Colonic mucosa (tissue), 4 donors: ENCODE measurements at places on chromosomes 1 and 21.

DNA sequence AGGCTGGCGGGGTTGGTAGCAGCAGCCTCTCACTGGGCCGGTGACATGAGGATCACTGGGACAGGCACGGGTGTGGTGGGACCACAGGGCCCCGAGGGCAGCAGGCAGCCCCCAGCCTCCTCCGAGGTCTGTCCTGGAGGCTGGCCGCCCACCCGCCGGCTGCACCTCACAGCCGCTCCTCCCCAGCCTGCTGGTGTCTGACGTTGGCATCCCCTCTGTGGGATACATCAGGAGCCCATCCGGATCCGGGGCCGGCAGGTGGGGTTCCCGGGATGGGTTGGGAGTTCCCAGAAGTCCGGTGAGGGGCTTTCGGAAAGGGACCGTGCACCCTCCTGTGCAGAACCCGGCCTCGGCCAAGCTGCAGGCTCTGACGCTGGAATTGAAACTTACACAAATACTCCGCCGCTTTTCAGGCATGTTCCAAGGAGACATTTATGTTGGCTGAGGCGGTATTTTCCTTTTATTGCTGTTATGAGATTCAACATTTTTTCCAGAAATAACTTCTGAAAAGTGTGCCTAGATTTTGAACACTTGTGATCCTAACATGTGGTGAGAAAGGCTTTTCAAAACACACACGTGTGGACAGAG lies 142.1 kb upstream of the ARHGEF16 start:
- no peak for DNase-seq

DNA sequence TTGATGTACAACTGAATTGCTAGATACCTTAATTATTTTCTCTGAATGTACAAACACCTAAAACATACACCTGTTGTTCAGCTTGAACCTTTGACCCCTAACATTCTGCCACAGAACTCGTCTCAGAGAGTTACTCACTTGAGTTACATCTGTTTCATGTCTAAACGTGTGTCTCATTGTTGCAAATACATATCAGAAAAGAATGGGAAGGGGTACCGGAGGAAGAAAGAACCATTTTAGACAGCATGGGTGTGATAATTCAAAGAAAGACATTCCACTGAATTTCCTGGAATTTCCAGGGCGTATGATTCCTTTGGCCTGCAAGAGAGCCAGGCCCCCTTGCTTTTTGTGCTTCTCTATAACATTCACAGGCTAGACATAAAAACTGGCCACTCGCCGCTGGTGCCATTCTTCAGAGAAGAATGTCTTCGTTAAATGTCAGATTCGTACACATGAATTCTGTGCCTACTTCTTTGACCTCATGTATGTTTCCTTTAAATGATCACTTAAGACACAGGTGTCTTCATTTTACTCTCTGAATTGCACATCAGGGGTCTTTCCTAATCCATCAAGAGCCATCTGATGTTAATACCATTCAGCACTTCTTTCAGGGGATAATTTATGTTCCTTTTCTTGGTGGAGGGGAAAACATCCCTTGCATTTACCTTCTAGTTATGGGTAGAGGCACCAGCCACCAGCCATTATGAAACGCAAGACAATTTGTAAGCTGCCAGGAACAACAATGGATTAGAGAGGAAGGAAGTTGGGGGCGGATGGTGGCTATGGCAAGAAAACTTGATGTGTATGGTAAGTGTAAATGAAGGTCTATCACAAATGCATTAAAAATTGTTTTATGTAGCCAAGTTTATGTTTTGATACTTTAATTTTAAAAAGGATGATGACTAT lies 12.7 kb downstream of the ATF3 start:
- DNase-seq: no peak

DNA sequence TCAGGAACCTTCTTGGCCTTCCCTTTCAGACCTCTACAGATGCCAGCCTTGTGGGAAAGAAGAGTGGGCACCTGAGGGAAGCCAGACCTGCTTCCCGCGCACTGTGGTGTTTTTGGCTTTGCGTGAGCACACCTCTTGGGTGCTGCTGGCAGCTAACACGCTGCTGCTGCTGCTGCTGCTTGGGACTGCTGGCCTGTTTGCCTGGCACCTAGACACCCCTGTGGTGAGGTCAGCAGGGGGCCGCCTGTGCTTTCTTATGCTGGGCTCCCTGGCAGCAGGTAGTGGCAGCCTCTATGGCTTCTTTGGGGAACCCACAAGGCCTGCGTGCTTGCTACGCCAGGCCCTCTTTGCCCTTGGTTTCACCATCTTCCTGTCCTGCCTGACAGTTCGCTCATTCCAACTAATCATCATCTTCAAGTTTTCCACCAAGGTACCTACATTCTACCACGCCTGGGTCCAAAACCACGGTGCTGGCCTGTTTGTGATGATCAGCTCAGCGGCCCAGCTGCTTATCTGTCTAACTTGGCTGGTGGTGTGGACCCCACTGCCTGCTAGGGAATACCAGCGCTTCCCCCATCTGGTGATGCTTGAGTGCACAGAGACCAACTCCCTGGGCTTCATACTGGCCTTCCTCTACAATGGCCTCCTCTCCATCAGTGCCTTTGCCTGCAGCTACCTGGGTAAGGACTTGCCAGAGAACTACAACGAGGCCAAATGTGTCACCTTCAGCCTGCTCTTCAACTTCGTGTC lies 995 bp upstream of the ZBTB48 start:
- no peak for DNase-seq

DNA sequence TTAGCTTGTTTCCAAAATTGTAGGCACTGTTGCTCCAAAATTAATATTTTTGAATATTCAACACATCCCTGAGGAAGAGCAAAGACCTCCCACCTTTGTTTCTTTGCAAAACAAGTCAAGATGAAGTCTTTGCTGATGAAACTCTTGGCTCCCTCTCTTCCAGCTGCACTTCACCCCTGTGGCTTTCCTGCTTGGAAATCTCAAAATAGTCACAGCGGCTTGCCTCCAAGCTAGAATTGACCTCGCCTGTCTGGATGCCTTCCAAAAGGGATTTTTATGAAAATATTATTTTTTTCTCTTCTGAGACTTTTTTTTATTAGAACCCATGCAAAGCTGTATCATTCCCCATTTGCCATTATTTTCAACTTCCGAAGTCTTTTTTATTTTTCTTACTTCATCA lies 71.1 kb upstream of the MROH9 start:
- DNase-seq: no peak

- no peak for DNase-seq
These were observed 7.0 kb downstream of the INSRR start for GRCh38 chr1:156851779-156852417.

DNA sequence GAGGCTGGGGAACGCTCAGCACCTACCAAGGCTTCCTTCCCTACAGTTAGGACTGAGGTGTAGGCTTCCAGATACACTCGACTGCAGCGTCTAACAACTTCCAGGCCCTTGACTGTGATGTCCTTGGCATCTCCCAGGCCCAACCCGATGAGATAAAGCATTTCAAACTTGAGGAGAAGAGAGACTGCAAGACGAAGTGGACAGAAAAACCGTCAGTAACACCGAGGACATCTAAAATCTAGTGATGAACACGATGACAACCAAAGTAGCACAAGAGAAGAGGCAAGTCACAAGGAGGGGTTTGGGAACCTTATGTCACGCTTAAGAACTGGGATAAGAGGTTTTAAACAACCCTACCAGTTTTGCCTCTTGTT lies 314 bp downstream of the DPH5 start:
- DNase-seq: peak; percentile 30

GRCh38 chr1:26278724-26279455 lies 996 bp upstream of the SH3BGRL3 start:
- peak; percentile 66 for DNase-seq

DNA sequence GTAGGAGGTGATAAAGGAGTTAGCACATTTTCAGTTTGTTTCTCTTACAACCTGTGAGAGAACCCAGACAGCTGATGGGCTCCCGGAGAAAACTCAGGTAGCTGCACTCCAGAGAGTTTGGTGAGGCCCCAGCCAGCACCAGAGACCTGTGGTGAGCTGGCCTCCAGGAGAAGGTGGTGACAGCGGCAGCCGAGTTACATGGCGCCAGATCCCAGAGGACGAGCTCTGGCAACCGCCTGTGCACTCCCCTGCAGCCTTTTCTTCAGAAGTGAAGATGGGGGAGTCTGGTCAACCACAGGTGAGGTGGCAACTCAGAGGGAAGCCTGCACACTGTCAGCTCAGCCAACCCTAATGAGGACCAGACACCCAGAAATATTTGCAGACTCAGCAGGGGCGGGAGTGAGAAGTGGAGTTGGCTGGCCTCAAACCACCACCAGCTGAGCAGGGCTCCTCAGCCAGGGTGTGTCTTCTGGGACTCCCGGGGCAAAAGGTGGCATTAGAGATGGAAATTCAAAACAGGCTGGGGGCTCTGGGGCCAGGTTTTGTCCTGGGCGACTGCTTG lies 209.7 kb downstream of the SETD4 start:
- no peak for DNase-seq

GRCh38 chr1:59045636-59046035 lies 251.3 kb upstream of the FGGY start:
- DNase-seq: no peak

GRCh38 chr21:46667741-46668380 lies 32.4 kb downstream of the PRMT2 start:
- no peak for DNase-seq

DNA sequence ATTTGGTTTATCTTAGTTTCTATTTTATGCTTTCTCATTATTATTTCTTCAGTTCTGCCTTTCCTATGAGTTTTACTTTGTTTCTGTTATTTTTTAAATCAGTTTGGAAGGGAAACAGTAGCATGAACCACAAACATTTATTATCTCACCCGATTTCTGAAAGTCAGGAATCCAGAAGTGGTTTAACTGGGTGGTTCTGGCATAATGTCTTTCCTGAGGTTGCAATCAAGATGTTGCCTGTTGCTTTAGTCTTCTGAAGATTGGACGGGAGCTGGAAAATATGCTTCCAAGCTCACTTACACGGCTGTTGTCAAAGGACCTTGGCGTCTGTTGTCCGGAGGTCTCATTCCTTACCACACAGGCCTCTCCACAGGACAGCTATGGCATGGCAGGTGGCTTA lies 50.4 kb downstream of the SNRPE start:
- no peak for DNase-seq

GRCh38 chr1:228695015-228695955 lies 40.0 kb upstream of the RHOU start:
- DNase-seq: no peak

GRCh38 chr1:212917858-212918257 lies 32.5 kb upstream of the VASH2 start:
- no peak for DNase-seq

GRCh38 chr1:176994931-176995596 lies 169.4 kb downstream of the ASTN1 start:
- no peak for DNase-seq

DNA sequence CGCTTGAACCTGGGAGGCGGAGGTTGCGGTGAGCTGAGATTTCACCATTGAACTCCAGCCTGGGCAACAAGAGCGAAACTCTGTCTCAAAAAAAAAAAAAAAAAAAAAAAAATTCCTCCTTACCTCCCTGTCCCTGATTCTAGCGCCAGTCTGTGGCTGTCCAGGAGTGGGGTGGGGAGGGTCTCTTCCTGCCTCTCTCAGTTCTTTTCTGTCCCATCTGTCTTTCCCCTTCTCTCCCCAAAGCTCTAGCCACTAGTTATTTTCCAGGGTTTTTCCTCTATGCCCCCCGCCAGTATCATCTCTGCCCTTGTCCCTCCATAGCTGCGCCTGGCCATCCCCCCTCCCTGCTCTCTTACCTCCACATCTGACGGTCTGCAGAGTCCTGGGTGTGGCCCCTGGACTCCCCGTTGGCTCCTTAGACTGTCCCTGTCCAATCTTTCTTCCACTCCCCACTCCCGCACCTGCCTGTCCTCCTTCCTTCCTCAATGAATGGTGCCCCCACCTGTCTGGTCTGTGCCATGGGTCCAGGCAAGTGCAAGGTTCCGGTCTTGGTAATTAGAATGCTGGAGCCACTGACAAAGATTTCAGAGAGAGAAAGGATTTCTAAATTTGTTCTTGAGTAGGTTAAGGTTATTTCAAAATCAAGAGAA lies 1.6 kb upstream of the TMEM63A start:
- peak; percentile 81 for DNase-seq

DNA sequence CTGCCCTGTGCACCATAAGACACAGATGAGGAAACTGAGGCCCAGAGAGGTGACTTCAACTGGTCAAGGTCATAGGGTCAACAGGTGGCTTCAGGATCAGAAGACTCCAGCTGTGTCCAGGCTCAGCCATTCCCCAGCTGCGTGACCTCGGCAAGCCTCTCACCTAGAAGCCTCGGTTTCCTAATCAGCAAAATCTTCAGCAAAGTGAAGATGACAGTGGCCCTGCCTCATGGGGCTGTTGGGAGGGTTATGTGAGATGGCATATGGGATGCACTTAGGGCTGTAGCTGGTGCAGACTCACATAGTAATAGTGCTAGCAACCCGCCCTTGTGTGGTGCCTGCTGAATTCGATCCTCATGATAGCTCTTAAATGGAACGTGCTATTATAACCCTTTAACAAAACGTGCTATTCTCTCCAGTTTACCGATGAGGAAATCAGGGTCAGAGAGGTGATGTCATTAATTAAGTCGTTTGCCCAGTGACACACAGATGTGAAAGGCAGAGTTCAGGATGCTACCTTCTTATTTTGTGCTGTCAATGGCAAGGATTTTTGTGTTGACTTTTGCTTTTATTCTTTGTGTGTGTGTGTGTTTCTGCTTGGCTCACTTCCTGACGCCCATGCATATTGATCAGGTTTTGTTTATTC lies 472.9 kb downstream of the MATN1 start:
- no peak for DNase-seq

DNA sequence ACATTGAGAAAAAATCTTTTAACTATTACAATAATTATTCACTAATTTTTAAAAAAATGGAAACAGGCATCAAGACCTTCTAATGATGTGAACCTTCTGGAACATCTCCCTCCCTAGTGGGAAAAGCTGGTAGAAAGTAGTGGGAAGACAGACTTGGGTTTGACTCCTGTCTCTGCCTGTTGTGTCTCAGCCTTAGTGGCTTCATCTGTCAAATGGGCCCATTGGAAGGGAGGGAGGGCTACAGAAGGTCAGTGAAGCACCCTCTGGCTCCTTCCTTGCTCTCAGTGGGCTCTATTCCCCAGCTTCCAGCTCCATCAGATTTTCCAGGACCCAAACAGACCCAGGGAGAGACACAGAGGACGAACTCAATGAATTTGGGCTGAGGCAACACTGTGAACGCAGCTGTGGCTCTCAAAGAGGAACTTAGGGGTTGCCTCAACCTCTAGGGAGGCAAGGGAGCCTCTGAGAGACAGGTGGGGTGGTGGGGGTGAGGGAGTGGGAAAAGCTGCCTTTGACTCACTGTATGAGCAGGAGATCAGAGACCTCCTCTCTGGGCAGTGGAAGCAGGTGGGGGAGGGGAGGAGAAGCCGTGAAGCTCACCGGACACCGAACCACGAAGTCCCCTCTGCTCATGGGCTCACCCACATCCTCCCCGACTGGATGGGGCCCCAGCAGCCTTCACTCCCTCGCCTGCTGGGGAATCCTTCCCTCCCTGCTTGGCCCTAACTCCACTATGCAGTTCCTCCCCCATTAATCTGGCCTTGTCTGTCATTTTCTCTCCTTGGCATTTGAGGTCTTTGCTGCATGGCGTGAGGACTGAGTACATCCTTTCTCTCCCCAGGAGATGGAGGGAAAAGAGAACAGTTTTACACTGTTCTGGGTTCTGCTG lies 4.5 kb downstream of the CNR2 start:
- DNase-seq: no peak

DNA sequence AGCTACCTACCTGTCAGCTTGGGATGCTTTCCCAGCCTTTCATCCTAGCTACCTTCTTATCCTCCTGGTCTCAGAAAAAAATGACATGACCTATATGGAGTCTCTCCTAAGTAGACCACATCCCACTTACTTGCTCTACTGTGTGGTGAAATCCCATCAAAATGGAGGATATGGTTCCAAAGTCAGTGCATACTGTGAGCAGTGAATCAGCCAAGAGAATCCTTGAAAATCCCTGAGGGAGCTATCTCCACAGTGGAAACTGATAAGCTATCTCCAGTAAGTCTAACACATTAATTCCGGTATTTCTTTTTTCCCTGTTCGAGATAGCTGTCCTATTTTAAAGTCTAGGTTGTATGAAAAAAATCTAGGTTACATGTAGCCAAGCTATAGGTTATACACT lies 189.7 kb downstream of the FGGY start:
- DNase-seq: no peak
